ENCODE measurements at places on chromosomes 16 and 17. TPM values are rescaled to one million over a fixed set of nuclear protein-coding genes. Genes with fewer than 3 reads are reported as not detected.

The ZNF385C gene
- 1.0 TPM for total RNA-seq

The SMG1 gene
- total RNA-seq, result 132 TPM

DNA sequence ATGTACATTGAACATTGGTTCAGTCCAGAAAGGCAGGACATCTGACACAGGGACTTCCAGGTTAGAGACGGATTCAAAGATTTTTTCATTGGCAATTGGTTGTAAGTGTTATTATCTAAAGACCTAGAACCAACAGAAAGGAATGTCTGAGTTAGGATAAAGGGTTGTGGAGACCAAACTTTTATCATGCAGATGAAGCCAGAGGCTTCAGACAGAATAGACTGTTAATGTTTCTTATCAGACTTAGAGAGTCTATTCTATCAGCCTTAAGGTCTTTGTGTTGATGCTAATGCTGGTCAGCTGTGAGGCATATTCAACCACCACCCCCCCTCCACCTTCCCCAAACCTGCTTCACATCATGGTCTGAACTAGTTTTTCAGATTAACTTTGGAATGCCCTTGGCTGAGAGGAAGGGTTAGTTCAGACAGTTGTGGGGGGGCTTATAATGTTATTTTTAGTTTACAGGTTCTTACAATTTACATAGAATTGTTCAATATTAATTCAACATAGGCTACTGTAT is 2.1 kb upstream of the ITGB3 start:
- no peak for DNase-seq

The GGT6 gene
- total RNA-seq, result 33.8 TPM

The SLC5A10 gene
- not detected for total RNA-seq

GRCh38 chr17:55062921-55063320 is 94.4 kb downstream of the STXBP4 start:
- no peak for DNase-seq

GRCh38 chr16:17938546-17938945 is 398.0 kb downstream of the NPIPA8 start:
- DNase-seq, result no peak

The DHRS7B gene
- 60.9 TPM for total RNA-seq

DNA sequence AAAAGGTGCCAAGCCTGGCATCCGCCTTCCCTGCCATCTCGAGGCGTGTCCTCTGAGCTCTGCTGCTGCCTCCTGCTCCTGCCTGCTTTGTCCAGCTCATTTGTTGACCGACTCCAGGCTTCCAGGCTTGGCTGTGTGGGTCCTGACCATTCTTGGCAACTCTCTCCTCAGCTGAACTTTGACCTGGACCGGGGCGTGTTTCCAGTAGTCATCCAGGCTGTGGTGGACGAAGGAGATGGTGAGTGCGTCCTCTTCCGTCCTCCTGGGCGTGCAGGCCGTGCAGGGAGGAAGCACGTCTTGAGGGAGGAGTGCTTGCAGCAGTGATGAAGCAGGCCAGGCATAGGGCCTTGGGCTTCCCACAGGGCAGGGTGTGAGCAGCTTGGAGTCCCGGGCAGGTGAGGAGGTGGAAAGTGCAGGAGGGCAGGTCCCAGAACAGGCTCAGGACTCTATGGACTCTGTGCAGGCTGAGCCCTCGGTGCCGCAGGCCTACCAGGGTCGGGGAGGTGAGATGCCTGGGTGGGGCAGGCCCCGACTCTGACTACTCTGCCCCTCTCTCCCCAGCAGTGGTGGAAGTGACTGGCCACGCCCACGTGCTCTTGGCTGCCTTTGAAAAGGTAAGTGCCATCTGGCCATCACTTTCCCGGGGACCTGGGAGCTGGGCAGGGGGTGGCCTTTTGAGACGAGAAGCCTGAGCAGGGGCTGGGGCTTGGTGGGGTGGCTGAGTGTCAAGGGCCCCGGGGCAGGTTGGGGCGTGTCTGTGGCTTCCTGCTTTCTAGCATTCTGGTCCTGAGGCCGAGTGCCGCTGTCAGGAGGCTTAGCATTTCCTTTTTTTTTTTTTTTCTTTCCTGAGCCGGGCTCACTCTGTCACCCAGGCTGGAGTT is 28.6 kb upstream of the NUDT16L1 start:
- no peak for DNase-seq

DNA sequence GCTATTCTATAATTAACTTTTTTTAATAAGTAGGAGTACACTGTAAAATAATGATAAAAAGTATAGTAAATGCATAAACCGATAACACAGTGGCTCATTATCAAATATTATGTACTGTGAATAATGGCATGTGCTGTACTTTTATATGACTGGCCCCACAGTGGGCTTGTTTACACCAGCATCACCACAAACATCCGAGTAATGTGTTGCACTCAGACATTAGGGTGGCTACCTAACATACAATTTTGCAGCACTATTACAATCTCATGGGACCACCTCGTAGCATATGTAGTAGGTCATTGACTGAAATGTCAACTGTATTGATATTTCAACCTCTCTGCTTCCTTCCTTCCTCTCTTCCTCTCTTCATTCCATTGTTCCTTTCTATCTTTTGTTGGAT is 51.7 kb downstream of the TBX4 start:
- DNase-seq, result no peak

The ITGAD gene
- total RNA-seq, result not detected

The CACNG3 gene
- total RNA-seq, result not detected

GRCh38 chr16:82639666-82640336 is 13.0 kb downstream of the CDH13 start:
- DNase-seq, result no peak

The DNAJA3 gene
- 54.2 TPM for total RNA-seq

The CPHXL2 gene
- total RNA-seq, result not detected

DNA sequence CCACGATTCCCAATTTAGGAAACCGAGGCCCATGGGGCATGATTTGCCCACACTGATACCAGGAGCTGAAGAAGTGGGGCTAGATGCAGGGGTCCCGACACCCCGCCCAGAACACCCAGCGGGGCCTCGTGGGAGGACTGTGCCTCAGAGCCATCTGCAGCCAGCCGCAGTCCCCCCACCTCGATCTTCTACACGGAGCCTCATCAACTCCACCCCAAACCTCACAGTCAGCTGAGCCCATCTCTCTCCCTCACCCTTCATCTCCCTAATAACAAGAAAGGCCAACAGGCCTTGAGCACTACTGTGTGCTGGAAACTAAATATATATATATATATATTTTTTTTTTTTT is 4.2 kb downstream of the ITGAE start:
- DNase-seq, result no peak

GRCh38 chr16:27596411-27596810 is 46.5 kb downstream of the KATNIP start:
- no peak for DNase-seq

DNA sequence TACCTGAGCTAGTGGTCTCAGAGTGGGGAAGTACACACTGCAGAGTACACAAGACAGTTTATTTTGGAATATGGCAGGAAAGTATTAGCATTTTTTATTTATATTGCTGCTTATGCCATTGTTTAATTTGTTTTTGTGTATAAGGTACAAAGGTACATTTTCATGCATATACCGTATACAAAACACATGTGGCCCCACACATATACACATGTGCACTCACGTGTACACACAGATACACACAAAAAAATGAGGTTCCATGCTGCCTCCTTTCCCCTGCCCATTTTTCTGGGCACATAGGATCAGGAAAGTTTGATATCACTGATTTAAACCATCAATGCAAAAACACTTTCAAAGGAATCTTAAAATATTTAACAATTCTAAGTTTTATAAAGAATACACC is 12.9 kb downstream of the IGSF6 start:
- no peak for DNase-seq

DNA sequence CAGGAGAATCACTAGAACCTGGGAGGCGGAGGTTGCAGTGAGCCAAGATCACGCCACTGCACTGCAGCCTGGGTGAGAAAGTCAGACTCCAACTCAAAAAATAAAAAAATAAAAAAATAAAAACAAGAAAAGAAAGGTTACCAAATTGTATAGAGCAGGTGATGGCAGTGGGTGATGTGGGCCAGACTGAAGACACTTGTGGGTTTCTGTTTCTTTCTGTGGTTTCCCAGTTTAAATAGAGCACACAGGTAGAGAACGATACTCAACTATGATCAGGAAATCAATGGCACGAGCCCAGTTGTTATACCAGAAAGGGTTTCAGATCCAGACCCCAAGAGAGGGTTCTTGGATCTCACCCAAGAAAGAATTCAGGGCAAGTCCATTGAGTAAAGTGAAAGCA is 32.6 kb downstream of the NUBP1 start:
- DNase-seq, result no peak

The PDILT gene
- total RNA-seq, result not detected

DNA sequence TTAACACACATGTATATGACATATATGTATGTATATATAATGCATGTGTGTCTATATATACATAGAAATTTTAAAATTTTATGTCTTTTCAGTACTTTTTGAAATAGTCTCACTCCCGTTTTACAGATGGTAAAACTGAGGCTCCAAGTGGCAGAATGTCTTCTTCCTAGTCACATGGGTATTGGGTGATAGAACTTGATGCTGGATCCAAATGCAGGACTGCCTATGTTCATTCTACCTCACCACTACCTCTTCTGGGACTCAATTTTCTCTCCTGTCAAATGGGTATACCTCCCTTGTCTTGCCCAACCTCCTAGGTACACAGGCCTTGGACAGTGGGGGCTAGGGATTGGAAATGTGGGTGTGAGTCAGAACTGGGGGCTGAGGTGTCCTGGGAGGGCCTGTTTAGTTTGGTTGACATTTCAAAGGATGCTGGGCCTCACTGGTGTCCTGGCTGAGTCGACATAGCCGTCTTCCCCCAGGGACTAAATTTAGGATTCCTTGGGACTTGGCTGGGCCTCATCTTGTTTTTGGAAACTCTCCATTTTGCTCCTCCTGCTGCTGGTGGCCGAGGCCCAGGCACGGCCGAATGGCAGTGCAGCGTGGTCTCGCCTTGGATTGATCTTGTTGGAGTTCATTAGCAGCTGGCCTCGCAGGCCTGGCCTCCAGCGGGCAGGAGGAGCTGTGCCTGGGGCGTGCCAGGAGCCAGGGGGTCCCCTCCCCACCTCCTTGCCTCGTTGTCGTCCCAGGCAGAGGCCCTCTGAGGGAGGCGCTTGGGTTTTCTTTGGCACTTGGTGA is 25.9 kb downstream of the NKD1 start:
- DNase-seq, result no peak

- DNase-seq, result no peak
These were observed 6.1 kb upstream of the EFTUD2 start for GRCh38 chr17:44905006-44906000.

GRCh38 chr17:1897105-1897656 is 67.4 kb downstream of the RPA1 start:
- DNase-seq, result no peak

- no peak for DNase-seq
These were observed 22.9 kb downstream of the SEC14L1 start for GRCh38 chr17:77163511-77164280.

DNA sequence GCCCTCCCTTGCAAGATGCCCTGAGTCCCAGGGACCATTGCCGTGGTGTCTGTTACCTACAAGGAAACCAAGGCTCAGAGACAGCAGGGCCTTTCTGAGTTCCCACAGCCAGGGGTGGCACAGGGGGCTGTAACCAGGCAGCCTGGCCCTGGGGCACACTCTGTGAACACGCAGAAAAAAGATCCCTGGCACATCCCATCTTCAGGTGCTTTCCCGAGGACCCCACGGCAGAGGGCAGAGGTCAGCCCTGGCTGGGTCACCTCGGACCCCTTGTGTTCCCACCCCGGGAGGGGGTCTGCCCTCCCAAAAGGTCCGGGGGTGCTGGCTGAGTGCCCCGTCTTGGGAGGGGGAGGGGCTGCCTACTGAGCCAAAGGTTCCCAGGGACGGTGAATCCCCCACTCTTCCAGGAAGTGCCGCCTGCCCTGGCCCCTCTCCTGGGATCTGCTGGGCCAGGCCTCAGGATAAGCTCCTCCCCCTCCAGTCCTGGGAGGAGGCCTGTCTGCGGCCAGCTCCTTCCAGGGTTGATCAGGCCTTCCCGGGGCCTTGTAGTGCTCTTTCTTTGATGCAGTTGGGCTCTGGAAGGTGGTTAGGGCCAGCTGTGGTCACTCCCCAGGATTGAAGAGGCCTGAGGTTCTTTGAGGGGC is 8.1 kb downstream of the GLIS2 start:
- no peak for DNase-seq

GRCh38 chr17:48617471-48618255 is 2.6 kb upstream of the HOXB8 start:
- DNase-seq, result no peak

DNA sequence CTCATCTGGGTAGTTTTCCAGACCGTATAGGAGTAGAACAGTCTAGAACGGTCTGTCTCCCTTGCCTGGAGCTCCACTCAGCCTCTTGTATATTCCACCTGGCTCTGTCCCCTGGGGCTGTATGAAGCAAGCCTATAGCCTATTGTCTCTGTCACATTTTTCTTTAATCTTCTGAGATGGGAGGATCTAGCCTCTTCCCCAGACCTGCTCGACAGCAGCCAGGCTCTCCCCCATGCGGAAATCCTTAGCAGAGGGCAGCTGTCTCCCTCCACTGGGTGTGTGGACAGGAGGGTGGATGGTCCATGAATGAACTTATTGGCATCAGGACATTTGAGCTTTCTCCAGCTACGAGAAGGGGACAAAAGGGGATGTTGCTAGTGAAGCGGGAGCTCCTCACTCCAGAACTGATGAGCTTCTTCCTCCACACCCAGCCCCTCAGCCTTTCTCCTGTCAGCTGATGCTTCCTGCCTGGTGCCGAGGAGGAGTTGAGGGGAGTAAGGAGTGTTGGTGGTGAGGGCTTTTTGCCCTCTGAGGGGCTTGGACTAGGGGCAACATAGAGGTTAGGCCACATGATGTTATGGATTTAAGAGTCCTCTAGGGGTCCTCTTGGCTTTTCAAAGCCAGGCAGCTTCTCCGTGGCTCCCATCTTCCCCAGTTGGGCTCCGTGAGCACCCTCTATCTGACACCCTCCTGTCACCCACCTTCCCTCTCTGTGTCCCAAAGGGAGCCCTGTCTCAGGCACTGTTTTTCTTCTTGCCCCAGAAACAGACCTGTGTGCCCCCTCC is 28.0 kb downstream of the ARHGAP23 start:
- DNase-seq, result no peak

- no peak for DNase-seq
These were observed 139.3 kb downstream of the ANKFN1 start for GRCh38 chr17:56292578-56292977.

- no peak for DNase-seq
These were observed 288.6 kb downstream of the SNX29 start for GRCh38 chr16:12265108-12265507.

GRCh38 chr16:3915426-3916260 is 35.1 kb upstream of the CREBBP start:
- no peak for DNase-seq
